ENCODE measurements at places on chromosomes 5 and 9. TPM values are rescaled to one million over a fixed set of nuclear protein-coding genes. Genes with fewer than 3 reads are reported as not detected.

Gene PCDHGB5
- 13.4 TPM for total RNA-seq

Gene PPP2R2B
- not detected for total RNA-seq

Gene POU4F3
- not detected for total RNA-seq

Gene TMC1
- 2.2 TPM for total RNA-seq

Gene IRX2
- not detected for total RNA-seq

Gene IGIP
- total RNA-seq, result 6.3 TPM

Gene PCDHA1
- not detected for total RNA-seq

Gene C9orf153
- total RNA-seq, result 0.27 TPM

Gene CNTNAP3B
- 149 TPM for total RNA-seq

Gene PGM5
- 0.93 TPM for total RNA-seq

Gene SOWAHA
- not detected for total RNA-seq

Gene SLC4A9
- total RNA-seq, result not detected

Gene BTNL9
- total RNA-seq, result not detected

Gene FCN1
- total RNA-seq, result not detected

Gene SLC34A3
- not detected for total RNA-seq

Gene SLC36A3
- total RNA-seq, result not detected

Gene BARHL1
- total RNA-seq, result not detected

Gene KIF4B
- total RNA-seq, result 0.29 TPM

Gene CCDC183
- total RNA-seq, result 0.13 TPM

Gene DEPDC1B
- total RNA-seq, result 32.4 TPM

Gene ZMAT2
- total RNA-seq, result 33.0 TPM

Gene ANKRD34B
- not detected for total RNA-seq

Gene CDX1
- not detected for total RNA-seq

Gene ACSL6
- not detected for total RNA-seq

Gene RNF183
- not detected for total RNA-seq

Gene NEUROG1
- total RNA-seq, result not detected

Gene HAVCR1
- total RNA-seq, result not detected

Gene PCDHB11
- total RNA-seq, result 0.27 TPM

Gene ABHD17B
- 34.0 TPM for total RNA-seq

Gene FOXD4L6
- not detected for total RNA-seq

Gene ANKRD31
- 0.07 TPM for total RNA-seq

Gene QRFP
- not detected for total RNA-seq

Gene PCDHGA9
- total RNA-seq, result 4.3 TPM

Gene EPB41L4A
- 26.1 TPM for total RNA-seq

Gene ALG2
- 56.3 TPM for total RNA-seq

Gene IFNA2
- not detected for total RNA-seq

Gene CCIN
- 0.40 TPM for total RNA-seq

Gene MEF2C
- total RNA-seq, result 63.5 TPM

Gene FOXI1
- not detected for total RNA-seq

Gene CDKN2A
- 3.9 TPM for total RNA-seq

Gene IRF1
- 14.5 TPM for total RNA-seq

Gene RANBP6
- total RNA-seq, result 56.1 TPM

Gene STC2
- 47.5 TPM for total RNA-seq

Gene IFNK
- total RNA-seq, result not detected

Gene OTULIN
- 36.8 TPM for total RNA-seq

Gene SUSD1
- 35.0 TPM for total RNA-seq

Gene UGT3A1
- not detected for total RNA-seq

Gene PCDHAC2
- total RNA-seq, result 1.8 TPM

Gene GARIN3
- not detected for total RNA-seq

Gene PSD2
- total RNA-seq, result not detected

Gene DMRT3
- not detected for total RNA-seq

Gene ADCY2
- total RNA-seq, result not detected

Gene FAM169A
- 2.7 TPM for total RNA-seq

Gene LIFR
- total RNA-seq, result 54.9 TPM

Gene CAMK4
- total RNA-seq, result 2.6 TPM

Gene ZNF366
- total RNA-seq, result 0.53 TPM

Gene C7
- total RNA-seq, result not detected

Gene MCIDAS
- total RNA-seq, result not detected

Gene GTF3C5
- 57.2 TPM for total RNA-seq
